ENCODE measurements at places on chromosomes 2 and 18.

- no peak for DNase-seq
Observed at GRCh38 chr2:200221055-200221955, 85.2 kb upstream of the SPATS2L start.

DNA sequence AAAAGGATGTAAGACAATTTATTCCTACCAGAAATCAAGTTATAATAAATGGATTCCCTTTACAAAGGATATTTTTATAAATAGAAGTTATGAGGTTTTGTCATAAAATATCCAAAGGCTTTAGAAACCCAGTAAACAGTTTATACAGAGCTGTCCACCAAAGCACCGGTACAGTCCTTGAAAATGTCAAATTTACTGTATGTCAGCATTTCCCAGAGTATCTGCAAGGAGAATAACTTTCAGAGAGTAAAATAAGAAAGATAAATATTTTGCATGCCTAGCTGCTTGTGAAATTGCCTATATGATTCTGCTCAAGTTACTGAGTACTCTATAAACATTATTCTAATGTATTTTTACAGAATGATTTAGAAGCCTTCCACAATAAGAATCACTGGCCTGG is 923.3 kb upstream of the DDX18 start:
- DNase-seq: no peak

DNA sequence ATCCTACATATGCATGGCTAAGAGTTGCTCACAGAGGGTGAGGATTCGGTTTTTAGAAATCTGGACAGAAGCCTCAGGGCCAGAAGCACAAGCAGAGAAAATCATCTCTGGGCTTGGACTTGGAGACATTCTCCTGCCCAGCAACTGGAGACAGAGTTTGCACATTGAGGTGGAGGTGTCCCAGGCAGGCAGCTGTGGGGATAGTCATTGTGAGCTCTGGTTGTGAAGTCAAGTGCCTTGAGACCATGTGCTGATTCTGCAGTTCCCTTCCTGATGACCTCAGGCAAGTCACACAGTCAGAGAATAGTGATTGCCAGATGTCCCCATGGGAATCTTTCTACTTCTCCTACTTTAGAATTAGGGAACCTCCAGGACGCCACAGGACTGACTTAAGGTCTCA is 108.4 kb upstream of the LDAH start:
- DNase-seq: no peak

DNA sequence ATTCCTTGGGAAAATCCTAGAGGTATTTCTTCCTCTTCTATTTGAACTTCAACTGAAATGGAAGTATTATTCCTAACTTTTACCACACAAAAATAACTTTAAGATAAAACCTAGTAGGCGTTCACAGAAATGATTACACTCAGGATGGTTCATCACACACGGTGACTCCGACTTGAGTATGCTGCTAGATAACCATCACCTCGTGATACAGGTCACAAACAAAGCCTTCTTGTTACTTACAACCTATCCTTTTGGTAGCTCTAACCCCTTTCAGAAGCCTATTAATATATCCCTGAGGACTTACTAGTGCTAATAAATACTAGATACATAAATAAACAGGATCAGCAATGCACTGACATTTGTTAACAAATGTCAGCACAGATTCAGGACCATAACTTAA is 101.0 kb upstream of the DNER start:
- DNase-seq: no peak

DNA sequence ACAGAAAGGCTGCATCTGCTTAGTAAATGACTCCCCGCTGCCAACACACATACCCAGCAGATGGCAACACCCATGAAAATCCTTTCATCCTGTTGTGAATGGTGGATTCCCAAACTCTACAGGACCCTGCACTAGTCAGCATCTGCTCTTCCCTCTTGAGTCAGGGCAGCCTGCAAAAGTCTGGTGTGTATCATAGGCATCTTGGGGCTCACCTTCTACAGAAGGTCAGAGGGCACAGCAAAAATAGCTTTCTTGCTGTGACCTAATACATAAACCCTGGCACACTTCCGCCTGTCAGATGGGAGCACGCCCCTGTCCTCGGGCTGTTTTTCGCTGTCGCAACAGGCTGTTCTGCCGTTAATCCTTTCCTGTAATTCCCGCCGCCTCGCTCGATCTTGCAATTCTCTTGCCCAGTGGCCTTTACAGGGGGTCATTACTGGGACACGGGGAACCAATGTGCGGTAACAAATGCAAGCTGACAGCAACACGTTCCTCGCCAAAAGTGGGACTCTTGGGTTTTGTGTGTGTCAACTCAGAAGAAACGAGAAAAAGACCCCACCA is 19.9 kb upstream of the SCYGR1 start:
- DNase-seq: no peak

DNA sequence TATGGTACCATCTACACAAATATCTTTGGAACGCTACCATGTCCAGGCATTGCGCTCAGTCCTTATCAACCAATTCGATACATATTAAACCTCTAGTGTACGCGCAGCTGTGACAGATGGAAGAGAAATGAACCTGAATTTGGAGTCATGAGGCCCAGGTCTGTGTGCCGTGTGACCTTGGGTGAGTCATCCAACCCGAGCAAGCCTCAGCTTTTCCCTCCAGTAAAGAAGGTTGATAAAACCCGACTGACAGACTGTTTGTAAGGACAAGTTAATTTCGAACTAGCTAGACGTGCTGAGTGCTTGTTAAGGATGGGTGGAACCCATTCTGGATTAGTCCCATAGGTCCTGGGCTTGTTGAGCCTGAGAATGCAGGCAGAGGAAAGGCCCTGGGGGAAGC is 28.2 kb downstream of the GREB1 start:
- DNase-seq: no peak

GRCh38 chr18:38198956-38199355 is 633.4 kb upstream of the CELF4 start:
- DNase-seq: no peak

DNA sequence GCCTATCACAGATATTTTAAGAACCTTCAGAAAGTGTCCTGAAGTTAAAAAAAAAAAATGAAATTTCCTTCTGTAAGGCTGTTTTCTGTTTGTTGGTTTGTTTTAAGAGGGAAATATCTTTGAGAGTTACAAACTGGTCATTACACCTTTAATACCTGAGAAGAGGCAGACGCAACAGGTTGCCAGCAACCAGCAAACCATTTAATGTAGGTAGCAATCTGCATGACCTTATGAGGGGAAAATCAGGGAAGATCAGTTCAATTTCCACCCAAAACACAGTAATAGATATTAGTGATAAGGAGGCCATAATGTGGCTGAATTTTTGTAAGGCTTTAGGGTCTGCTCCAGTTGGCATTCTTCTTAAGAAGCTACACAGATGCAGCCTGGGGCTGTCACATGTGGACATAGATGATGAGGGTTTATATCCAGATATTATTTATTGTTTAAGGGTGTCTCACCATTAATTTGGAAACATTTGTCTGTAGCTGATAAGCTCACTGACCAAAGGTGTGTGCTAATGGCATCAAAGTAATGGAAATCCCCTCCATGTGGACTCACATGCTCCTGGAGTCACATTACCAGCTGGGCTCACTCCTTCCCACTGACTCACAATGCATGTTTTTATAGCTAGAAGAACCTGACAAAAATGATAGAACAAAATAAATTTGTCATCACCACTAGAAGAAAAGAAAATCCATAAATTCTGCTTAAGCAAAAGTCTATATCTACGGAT is 83.5 kb upstream of the DTNA start:
- DNase-seq: no peak

- DNase-seq: no peak
Observed at GRCh38 chr2:128639693-128640092, 321.0 kb upstream of the HS6ST1 start.

DNA sequence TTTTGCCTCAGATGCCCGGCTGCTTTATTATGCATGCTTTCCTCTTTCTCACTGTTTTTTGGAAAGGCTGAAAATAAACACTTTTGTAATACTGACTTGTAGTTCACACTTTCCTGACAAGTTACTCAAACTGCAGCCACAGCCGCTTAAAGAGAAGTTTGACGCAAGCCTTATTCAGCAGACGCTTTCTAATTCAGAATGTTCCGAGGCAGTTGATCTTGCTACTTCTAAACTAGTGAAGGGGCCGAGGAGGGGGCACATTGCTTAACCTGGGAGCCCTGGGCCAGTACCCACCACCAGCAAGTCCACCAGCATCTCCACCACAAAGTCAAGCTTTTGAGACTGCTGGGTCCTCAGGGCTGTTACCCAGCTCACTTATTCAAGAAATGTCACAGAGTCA is 71.8 kb upstream of the SPRED2 start:
- DNase-seq: no peak

DNA sequence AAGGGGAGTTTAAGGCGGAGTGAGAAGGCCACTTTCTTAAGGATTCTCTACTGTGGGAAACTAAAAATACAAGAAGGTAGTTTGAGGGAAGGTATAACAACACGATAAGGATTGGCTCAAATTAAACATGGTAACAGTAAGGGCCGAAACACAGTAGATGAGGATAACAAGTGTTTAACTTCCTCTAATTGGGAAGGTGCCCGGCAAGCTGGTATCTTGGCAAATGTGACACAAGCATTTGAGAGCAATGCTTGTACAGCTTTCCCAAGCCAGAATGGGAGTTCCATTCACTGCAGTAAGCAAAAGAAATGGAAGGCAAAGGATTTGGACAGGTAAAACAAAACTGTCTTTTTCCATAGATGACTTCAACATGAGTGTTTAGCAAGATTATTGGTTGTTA is 19.8 kb downstream of the USP40 start:
- no peak for DNase-seq

DNA sequence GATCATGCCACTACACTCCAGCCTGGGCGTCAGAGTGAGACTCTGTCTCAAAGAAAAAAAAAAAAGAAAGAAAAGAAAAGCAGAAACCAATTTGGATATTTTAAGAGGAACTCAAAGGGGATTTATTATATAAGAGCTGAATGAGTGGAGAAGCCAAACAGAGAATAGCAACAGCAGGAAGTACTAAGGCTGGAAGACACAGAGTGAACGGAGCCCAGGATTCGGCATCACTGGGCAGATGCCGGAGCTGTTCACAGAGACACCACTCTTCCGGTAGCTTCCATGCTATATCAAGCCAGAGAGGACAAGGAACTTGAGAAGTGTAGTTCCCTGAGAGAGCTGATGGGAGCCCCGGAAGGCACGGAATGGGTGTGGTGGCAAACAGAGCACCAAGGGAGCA is 47.0 kb upstream of the CABLES1 start:
- no peak for DNase-seq

GRCh38 chr18:8972116-8972515 is 130.4 kb upstream of the NDUFV2 start:
- DNase-seq: no peak

DNA sequence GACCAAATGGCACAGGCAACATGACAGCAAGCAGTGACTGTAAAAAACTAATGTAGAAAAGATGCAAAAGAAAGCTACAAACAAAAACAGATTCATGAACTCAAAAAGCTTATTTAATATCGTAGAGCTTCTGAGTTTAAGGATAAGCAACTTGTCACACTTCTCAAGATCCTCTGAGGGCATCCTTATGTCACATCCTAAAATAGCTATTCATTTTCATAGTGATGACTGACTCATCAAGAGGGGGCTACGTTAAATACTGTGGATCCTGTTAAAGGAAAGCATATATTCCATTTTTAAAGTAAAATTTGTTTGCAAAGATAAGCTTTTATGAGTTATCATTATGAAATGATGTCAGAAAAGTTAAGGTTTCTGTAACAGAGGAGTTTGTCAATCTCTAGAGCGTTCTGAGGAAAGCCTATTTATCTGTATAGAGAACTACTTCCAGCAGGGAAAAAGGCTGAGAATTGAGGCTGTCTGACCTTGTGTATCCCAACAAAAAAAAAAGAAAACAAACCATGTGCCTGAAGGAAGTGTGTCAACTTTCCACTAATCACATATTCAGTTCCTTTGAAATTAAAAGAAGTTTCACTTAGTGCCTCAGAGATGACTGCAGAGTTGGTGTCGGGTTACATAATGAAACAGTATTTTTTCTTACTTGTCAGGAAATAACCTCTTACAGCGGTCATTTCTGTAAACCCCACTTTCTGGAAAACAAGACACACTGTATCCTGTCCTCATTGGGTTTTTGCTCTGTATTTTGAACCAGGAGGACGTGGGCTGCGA is 115.5 kb downstream of the ESCO1 start:
- DNase-seq: peak; percentile 31

GRCh38 chr2:214836568-214836967 is 27.1 kb upstream of the BARD1 start:
- no peak for DNase-seq

DNA sequence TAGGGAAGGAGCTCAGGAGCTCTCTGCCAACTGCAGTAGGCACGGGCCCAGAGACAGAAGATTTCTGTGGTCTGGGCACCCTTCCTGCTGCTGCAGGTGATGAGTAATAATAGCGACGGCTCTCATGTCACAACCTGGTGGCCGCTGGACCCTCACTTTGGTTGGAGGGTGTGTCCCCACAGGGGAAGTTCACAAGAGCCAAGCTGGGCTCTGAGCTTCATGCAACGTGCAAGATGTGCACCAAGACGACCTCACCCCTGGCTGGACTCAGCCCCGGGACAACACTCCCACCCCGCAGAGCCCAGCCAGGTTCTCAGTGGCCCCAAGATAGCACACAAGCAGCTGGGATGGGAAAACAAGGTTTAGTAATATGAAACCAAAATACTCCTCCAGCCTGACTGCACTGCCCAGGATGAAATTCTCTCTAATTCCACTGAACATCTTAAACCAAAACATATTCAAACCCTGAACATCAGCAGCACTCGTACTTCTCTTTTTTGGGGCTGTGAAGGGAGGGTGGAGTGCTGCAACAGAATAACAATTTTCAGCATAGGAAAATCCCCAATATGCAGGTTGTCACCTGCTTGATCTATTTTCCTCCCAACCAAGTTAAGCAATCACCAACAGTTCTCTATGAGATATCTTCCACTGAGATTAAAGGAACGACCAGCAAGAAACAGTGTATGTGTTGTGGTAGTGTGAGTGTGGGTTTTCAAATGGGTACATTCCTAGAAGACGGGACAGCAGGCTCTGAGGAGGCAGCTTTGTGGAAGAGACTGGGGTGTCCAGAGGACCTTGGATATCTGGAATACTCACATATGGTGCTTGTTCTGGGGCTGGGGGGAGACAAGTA is 26.5 kb downstream of the BCL2 start:
- no peak for DNase-seq

DNA sequence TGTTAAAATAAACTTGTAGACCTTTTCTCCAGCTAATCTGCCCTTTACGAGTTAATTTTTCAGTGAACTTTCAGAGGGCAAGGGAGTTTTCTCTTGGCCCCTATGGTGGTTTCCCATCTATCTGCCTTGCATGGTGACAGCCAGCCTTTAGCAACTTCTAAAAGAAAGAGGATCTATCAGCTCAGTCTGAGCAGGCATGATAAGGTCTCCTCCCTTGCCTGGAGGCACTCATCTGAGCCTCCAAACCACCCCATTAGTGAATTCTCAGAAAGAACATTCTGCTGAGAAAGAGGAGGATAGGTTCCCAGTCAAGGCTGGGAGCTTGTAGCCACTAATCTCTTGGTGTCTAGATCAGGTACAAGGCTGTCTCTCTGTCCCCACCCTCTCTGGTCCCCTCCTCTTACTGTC is 10.7 kb upstream of the GYPC start:
- DNase-seq: no peak

Data from fibroblast of skin of right quadriceps (primary cell).